ENCODE measurements at places on chromosomes 5 and 9.

- DNase-seq = no peak
These were observed 223.2 kb downstream of the FSTL4 start for GRCh38 chr5:133389066-133389590.

DNA sequence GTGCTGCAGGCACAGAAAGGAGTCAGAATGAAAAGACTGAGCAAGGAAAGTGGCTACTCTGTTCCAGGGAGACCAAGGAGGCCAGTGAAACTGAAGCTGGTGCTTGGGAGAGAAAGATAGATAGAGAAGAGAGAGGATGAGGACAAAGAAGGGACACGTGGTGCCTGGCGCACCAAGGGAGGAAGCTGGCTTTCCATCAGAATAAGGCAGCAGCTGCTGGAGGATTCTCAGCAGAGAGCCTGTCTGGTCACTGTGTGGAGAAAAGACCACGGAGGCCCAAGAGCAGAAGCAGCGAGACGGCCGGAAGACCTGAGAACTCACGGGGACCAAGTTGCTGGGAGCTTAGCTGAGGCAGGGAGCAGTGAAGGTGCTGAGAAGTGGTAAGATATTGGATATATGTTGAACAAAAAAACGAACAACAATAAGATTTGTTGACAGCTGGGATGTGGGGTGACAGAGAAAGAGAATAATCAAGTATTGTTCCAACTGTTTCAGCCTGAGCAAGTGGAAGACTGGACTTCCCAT lies 116.1 kb downstream of the SEMA5A start:
- no peak for DNase-seq

DNA sequence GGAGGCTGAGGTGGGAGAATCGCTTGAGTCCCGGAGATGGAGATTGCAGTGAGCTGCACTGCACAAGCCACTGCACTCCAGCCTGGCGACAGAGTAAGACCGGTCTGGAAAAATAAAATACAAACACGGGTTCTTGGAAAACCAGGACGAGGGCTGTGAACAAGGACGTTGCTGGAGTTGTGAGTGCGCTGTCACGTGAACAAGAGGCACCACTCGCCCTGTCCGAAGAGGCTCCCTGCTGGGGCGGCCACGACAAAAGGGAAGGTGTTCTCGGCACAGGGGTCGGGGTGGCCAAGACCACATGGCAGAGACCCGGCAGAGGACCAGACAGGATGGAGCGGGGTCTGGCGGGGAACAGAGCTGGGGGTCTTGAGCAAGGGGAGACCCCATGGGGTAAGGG lies 30.6 kb upstream of the UBAC1 start:
- no peak for DNase-seq

DNA sequence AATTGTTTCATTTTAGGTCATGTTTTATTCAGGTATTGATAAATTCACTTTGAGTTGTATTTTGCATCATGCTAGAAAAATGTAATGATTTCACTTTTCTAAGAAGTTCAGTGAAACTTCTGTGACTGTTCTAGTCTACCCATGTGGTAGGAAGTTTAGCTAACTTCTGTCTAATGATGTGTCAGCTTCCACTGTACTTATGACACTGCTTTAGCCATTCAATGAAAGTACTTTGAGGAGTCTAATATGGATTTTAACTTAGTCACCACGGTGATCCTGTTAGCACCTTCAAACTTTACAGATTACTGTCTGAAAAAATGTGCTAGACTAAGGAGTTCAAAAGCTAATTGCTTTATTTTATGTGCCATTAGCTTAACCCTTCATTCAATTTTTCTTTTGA lies 1510.5 kb upstream of the CDH9 start:
- DNase-seq = no peak

- DNase-seq = peak; percentile 69
These were observed 57.1 kb downstream of the SLC22A5 start for GRCh38 chr5:132426525-132427138.

- DNase-seq = no peak
These were observed 43.8 kb downstream of the SLC38A9 start for GRCh38 chr5:55668356-55668755.

- DNase-seq = no peak
These were observed 2.9 kb downstream of the FREM1 start for GRCh38 chr9:14907360-14907685.

GRCh38 chr9:13865869-13866268 lies 448.1 kb downstream of the NFIB start:
- no peak for DNase-seq
